GM12864 (cell line): ENCODE measurements at places on chromosomes 13 and 19.

DNA sequence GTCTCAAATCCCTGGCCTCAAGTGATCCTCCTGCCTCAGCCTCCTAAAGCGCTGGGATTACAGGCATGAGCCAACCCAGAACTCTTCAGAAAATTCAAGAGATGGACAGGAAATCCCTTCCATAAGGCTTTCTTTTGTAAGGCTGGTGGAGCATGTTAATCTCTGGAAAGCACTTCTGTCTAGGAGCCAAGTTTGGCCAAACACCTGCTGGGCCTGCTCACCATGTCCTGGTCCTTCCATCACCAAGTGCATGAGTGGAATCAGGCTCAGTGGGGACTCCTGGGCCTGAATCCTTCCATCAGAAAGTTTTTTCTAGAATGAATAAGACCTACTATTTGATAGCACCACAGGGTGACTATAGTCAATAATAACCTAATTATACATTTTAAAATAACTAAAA, 148.0 kb downstream of the DCLK1 start:
- DNase-seq: no peak

GRCh38 chr19:29299416-29300380, 86.7 kb upstream of the UQCRFS1 start:
- no peak for DNase-seq

GRCh38 chr13:110246530-110246929, 60.4 kb downstream of the COL4A1 start:
- no peak for DNase-seq

DNA sequence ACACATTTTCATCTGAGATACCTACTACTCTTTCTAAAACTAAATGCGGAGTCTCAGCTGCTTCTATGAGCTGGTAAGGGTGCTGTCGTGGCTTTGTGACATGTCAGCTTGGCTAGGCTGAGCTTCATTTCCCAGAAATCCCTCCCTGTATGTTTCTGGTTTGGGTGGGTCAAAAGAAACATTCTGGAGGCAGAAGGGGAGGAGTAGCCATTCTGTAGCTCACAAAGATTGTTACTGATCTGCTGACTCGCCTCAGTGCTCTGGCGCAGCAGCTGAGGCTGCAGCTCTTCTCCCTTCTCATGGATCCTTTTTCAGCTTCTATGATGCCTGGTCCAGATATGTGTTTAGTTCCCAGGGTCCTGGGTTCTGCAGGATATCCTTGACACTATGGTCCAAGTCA, 114.7 kb downstream of the RAP2A start:
- no peak for DNase-seq

DNA sequence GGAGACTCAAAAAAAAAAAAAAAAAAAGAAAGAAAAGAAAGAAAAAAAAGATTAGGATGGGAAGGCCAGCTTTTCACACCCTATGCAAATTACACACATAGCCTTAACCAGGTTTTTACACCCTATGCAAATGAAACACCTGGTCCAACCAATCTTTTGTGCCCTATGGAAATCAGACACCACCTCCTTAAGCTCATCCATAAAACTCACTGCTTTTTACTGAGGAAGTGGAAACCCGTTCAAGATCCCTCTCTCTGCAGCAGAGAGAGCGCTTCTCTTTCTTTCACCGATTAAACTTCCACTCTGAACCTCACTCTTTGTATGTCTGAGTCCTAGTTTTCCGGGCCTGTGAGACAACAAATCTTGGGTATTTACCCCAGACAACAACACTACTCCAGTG, 25.3 kb upstream of the HOMER3 start:
- no peak for DNase-seq

GRCh38 chr19:29944390-29945012, 2.5 kb downstream of the URI1 start:
- no peak for DNase-seq

- no peak for DNase-seq
These were observed 2.7 kb downstream of the TNPO2 start for GRCh38 chr19:12720851-12721655.

DNA sequence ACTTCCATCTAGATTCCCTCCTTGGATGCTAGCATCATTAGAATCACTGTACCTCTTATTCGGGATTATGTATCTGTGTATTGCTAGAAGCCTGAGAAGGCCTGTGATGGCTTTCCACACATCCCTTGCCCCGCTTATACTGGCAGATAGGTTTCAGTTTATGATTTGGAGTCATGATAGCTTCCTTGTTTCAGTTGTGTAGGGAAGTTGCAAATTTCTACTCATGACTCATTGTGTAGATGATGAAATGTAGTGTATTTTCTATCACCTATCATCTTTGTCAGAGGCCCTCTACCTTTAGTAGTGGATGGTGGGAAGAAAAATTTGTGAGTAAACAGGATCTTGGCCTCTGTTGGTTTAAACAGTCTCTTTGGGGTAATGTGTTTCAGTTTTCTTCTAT, 165.2 kb downstream of the GGACT start:
- no peak for DNase-seq
